ENCODE measurements at places on chromosomes 7 and 10.

DNA sequence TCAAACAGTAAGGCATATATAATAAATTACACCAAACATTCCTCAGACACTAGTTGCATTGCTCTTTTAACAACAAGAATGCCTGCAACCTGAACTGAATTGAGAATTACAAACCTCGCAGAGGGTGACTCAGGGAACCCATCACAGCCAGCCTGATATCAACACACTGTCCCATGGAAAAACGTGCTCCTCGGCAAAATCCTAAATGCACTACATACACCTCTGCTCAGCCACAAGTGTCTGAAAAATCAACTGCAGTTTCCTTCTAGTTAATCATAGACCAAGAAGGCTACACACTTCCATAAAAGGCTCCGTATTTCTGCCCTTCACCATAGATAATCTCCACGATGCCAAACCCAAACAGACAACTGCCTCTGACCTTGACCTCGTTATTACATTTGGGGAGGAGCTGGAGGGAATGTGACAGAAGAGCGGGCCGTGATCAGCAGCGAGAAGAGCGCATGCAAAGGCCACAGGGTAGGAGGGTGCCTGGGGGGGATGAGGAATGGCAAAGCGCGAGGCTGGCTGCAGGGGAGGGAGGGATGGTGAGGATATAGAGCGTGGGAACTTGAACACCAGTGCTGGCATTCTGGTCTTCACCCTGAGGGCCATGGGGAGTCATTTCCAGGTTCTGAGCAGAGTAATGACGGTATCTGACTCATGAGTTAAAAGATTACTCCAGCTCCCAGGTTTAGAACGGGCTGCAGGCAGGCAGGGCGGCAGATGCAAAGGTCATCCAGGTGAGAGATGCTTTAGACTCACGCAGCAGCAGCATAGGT is 201.9 kb upstream of the FRMD4A start:
- DNase-seq = no peak

DNA sequence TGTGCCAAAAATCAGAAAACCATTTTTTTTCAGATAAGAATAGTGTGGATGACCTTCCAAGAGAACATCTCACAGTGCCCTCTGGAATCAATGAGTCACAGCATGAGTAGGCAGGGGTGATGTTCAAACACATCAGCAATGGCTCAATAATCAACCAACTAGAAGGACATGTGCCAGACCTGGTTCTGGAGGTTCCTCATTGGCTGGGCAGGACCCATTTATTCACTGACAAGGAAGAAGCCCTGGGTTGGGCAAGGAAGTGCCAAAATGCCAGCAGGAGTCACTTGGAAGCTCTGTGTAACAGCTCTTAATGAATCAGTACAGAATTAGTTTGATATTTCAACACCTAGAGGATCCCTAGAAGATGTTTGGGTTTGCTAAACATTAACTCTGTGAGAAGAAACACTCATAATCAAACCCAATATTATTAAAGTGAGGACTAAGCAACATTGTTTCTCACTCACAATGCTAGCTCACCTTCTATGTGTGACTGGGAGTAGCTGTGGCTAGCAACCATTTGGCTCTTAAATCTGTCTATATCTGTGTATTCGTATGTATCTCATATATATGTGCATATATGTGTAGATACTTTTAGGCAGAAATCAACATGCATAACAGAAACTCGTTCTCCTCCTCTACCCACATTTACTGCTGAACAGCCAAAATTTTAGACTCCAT is 72.3 kb upstream of the APBB1IP start:
- DNase-seq = no peak

- no peak for DNase-seq
Measured at GRCh38 chr7:51268859-51269258, 47.8 kb downstream of the COBL start.

GRCh38 chr10:78750418-78750817 is 318.3 kb upstream of the ZMIZ1 start:
- DNase-seq = no peak

- no peak for DNase-seq
Measured at GRCh38 chr7:96397936-96398598, 76.2 kb upstream of the SLC25A13 start.

DNA sequence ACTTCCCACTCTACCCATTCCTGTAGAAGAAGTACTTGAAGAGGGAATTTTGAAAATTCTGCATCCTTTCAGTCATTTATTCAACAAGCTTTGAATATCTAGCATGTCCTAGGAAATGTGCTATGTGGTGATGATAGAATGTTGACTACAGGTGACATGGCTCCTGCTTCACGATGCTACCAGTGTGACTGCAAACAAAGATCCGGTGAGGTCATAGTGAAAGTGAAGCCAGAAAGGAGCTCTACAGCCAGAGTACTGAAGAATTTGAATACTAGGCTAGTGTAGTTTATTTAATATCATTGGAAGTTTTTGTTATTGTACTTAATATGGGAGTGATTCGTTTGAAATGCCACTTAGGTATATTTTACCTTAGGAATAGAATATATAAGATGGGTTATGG is 348.1 kb downstream of the TFEC start:
- DNase-seq = peak; percentile 4

- DNase-seq = no peak
Measured at GRCh38 chr7:69002416-69002815, 595.9 kb upstream of the AUTS2 start.

- DNase-seq = no peak
Measured at GRCh38 chr10:127935071-127935561, 28.2 kb downstream of the PTPRE start.

- DNase-seq = no peak
Measured at GRCh38 chr10:23114228-23114850, 19.0 kb downstream of the MSRB2 start.

DNA sequence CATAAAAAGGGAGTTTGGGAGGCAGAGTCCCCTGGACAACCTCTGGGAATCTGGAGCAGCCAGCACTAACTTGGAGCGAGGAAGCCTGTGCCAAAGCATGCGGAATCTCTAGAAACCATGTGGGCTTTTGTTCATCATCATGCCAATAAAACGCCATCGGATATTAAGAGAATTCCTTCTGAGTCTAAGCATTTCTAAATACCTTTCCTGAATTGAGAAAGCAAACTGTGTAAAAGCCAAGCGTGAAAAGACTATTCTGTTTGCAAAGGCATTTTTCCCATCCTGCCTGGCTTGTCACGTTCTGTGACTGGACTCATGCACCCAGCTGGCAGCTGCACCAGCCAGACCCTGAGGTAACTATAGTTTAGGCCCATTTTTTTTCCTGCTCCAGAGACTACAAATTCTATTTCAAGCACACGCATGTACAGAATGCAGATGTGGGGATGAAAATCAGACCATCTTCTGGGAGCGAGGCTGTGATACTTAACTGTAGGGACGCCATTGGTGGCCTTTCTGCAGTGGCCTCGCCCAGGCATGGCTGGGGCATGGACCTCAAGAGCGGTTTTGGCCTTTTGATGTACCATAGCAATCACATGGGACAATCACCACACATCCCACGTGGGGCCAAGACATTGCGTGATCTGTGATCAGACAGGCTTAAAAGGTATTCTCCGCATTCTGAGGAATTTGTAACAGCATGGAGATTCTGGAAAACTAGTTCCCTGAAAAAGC is 218.9 kb downstream of the KIAA1217 start:
- no peak for DNase-seq

DNA sequence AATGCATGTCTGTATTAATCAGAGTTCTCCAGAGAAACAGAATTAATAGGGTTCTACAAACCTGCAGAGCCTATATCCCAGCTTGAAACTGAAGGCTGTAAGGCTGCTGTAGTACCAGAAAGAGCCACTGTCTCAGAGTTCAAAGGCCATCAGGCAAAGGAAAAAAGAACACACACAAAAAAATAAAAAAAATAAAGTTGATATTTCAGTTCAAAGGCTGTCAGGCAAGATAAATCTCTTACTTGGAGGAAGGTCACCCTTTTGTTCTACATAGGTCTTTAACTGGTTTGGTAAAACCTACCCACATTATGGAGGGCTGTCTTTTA is 12.0 kb upstream of the TMEM26 start:
- DNase-seq = no peak

DNA sequence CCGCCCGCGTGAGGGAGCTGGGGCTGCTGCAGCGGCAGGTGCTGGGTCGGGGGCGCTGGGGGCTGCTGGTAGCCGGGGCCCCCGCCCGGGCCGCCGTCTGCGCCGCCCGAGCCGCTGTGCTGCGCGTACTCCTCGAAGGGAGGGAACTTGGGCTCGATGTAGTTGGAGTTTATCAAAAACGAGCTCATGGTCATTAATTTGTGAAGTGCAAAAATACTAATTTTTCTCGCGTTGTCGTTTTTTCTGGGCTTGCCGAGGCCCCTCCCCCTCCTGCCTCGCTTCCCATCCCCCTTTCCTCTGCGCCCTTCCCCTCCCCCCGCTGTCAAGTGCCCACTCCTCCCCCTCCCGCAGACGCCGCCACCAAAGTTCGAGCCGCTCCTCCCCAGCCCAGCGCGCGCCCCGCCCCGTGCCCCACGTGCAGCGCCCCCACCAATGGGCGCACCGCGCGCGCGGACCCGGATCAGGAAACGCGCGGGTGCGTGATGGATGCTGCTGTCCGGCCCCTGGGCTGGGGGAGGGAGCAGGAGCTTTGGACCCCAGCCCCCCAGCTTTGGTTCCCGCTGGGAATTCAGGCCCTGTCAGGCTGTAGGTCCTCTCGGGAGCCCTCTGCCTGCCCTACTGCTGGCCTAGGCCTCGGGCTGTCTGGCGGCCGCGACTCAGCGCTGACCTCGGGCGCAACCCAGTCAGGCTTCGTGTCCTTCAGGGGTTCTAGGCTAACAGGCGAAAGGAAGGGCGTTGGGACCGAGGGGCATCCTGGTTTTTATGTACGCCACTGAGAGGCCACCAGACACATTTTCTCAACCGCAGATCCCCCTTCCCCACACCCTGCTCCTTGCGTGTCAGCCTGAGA is at the start of gene HOXA4:
TSS of gene HOXA4 (minus strand) at position 218 of the 850 bp plus-strand sequence. CDS start at position 194, 24 bp downstream.
- DNase-seq = peak; percentile 93

- DNase-seq = no peak
Measured at GRCh38 chr10:5038733-5039132, 35.1 kb upstream of the AKR1C2 start.

DNA sequence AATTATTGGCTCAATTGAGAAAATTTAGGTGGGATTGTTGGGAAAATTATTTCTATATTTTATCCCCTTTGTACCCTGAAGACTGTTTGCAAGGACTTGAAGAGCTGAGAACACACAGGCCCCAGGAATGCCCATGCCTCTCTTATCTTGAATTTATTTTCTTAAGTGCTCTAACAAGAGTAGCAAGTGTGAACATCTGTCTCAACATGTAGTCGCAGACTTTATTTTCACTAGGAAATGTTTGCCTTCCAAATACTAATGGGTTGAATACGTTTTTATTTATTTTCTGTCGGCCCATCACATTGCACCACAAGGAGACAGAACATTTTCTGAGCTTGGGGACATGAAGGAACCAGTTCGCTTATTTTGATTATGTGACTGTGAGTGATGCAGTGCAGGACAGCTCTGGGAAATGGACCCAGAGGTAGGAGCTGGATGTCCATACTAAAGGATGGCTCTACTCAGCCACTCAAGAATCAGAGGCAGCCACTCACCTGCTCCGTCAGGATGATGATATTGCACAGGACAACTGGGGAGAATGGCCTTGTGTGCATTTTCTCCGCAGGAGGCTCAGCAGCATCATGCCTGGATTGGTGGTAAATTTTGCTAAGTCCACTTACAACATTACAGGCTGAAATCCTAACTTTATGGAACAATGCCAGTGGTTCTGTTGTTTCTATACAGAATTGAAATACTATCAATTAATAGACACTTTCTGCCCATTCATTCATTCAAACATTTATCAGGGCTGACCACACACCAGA is 332.7 kb downstream of the FGFR2 start:
- no peak for DNase-seq

GRCh38 chr10:59648711-59649201 is 60.9 kb downstream of the SLC16A9 start:
- no peak for DNase-seq

DNA sequence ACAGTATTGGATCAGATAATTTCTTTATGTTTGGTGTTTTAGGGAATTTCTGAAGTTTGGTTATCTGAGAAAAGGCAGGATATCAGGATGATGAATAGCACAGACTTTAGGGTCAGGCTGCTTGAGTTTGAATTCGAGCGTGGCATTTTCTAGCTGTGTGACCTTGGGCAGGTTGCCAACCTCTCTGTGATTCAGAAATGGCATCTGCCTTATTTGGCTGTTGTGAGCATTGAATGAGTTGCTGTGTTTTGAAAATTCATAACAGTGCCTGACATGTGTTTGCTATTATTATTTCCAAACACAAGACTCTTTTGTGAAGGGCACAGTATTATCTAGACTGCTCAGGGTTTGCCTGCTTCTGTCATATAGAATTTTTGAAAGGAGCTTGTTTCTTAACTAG is 66.9 kb downstream of the NXPH1 start:
- no peak for DNase-seq

DNA sequence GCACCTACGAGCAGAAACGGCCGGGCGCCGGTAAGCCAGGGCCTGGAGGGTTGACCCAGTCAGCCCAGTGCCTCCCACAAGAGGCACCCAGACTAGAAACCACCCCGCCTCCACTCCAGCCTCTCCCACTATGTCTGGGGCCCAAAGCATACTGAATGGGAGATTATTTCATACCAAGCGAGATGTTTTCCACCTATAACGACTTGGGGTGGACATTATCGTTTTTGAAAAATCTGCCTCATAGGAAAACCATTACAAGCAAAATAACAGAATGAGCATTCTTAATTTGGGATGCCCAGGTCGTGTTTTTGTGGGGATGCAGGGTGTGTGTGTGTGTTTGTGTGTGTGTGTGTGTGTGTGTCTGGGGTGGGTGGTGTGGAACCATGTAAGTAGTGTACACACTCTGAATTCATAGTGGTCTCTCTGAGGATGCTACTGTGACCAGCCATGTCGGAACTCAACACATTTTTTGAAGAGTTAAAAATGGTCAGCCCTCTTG is 1.6 kb downstream of the HOXA6 start:
- DNase-seq = no peak

- peak; percentile 73 for DNase-seq
Measured at GRCh38 chr7:55018361-55019190, at the start of gene EGFR. Gene EGFR (plus strand): TSS chr7:55019017. CDS start chr7:55019278, 261 bp downstream.

GRCh38 chr7:12715372-12716133 is 28.1 kb downstream of the ARL4A start:
- peak; percentile 100 for DNase-seq

GRCh38 chr10:84846658-84847316 is 518.4 kb downstream of the CCSER2 start:
- no peak for DNase-seq

DNA sequence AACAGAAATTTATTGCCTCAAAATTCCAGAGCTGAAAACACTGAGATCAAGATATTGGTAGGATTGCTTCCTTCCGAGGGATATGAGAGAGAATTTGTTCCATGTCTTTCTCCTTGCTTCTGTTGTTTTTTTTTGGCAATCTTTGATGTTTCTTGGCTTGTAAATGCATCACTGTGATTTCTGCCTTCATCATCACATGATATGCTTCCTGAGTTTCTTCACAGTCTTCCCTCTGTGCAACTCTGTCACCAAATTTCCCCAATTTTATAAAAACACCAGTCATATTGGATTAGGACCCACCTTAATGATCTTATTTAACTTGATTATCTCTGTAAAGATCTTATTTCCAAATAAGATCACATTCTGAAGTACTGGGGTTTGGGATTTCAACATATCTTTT is 14.7 kb downstream of the TMEM236 start:
- DNase-seq = no peak

- no peak for DNase-seq
Measured at GRCh38 chr7:137747359-137748031, 99.3 kb downstream of the DGKI start.

- no peak for DNase-seq
Measured at GRCh38 chr7:116631676-116632075, 40.3 kb upstream of the MET start.
